A673 (cell line): ENCODE measurements at places on chromosomes 12 and 14.

DNA sequence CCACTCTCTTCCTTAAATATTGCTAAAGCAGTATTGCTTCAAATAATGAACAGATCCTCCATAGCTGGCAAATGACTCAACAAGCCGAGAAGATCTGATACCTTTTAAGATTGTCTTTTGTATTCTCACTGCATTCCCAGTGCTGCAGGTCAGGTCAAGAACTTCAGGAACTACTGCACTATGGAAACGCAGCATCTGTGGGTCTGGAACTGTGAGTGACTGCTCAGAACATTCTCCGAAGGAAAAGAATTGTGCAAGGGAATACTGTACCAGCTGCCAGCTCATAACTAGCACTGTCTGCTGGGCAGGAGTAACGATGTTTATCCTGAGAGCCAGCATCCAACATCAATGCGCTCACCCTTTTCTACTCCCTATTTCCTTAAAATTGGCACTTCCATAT, 348.0 kb upstream of the SOX5 start:
- H3K27ac ChIP-seq, result peak overlapping the region; percentile 12
- no peak for DNase-seq
- no peaks in the 10 kb centered on the region for H3K27me3 ChIP-seq
- no peaks in the 10 kb centered on the region for H3K36me3 ChIP-seq
- H3K4me1 ChIP-seq, result peaks cover 29% of the 10 kb centered on the region
- no peak overlapping the region for H3K4me3 ChIP-seq

DNA sequence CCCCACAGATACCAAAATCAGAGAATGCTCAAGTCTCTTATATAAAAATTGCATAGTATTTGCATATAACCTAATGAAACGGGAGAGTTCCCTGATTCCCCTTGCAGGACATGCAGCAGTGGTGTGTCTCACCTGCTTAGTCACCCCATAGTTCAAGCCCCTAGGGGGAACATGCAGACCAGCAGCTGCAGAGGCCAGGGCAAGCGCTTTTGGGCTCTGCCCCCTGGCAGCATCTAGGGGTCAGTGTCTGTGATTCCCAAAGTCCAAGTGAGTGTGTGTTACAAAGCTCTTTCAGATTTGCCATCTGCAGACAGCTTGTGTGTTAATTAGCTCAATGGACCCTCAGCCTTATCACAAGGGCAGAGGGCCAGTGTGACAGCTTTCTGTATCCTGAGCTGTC, 110.1 kb downstream of the DNAI7 start:
- no peak overlapping the region for H3K27ac ChIP-seq
- no peaks in the 10 kb centered on the region for H3K4me1 ChIP-seq
- no peaks in the 10 kb centered on the region for H3K27me3 ChIP-seq
- DNase-seq, result no peak

GRCh38 chr14:94312481-94313246, 10.5 kb downstream of the SERPINA6 start:
- no peaks in the 10 kb centered on the region for H3K4me1 ChIP-seq
- H3K4me3 ChIP-seq, result no peak overlapping the region
- H3K36me3 ChIP-seq, result no peaks in the 10 kb centered on the region

GRCh38 chr12:58528271-58528670, 392.0 kb downstream of the LRIG3 start:
- H3K4me3 ChIP-seq, result no peak overlapping the region
- no peak for DNase-seq
- H3K4me1 ChIP-seq, result no peaks in the 10 kb centered on the region
- no peaks in the 10 kb centered on the region for H3K27me3 ChIP-seq
- H3K36me3 ChIP-seq, result no peaks in the 10 kb centered on the region

- no peaks in the 10 kb centered on the region for H3K4me1 ChIP-seq
- no peaks in the 10 kb centered on the region for H3K36me3 ChIP-seq
- DNase-seq, result no peak
- H3K4me3 ChIP-seq, result no peak overlapping the region
These were observed 7.1 kb upstream of the ASCL1 start for GRCh38 chr12:102950107-102950949.

DNA sequence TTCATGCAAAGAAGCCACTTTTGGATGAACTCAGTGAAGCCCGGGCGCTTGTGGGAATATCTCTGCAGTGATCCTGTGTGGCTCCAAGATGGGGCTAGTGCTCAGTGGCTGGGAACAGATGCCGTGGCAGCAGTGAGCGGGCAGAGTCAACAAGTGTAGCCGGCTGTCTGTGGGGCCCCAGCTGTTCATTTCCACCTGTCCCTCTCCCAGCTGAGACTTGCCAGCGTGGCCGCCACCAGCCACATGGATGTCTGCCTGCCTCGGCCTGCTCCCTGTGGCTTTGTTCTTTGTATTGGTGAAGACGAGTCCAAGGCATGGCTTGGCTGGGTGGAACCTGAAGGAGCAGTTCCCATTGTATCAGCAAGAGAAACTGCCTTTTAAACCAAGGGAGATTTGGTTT, 77.3 kb downstream of the NOS1 start:
- H3K27ac ChIP-seq, result no peak overlapping the region
- no peak for DNase-seq
- no peaks in the 10 kb centered on the region for H3K27me3 ChIP-seq
- peaks cover 38% of the 10 kb centered on the region for H3K36me3 ChIP-seq
- no peak overlapping the region for H3K4me3 ChIP-seq

DNA sequence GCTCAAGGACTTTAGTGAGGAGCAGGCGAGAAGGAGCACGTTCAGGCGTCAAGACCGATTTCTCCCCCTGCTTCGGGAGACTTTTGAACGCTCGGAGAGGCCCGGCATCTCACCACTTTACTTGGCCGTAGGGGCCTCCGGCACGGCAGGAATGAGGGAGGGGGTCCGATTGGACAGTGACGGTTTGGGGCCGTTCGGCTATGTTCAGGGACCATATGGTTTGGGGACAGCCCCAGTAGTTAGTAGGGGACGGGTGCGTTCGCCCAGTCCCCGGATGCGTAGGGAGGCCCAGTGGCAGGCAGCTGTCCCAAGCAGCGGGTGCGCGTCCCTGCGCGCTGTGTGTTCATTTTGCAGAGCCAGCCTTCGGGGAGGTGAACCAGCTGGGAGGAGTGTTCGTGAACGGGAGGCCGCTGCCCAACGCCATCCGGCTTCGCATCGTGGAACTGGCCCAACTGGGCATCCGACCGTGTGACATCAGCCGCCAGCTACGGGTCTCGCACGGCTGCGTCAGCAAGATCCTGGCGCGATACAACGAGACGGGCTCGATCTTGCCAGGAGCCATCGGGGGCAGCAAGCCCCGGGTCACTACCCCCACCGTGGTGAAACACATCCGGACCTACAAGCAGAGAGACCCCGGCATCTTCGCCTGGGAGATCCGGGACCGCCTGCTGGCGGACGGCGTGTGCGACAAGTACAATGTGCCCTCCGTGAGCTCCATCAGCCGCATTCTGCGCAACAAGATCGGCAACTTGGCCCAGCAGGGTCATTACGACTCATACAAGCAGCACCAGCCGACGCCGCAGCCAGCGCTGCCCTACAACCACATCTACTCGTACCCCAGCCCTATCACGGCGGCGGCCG, 1.1 kb downstream of the PAX9 start:
- no peaks in the 10 kb centered on the region for H3K27me3 ChIP-seq
- H3K36me3 ChIP-seq, result peaks cover 22% of the 10 kb centered on the region
- H3K4me1 ChIP-seq, result peaks cover 32% of the 10 kb centered on the region
- H3K4me3 ChIP-seq, result peak overlapping the region; percentile 63

DNA sequence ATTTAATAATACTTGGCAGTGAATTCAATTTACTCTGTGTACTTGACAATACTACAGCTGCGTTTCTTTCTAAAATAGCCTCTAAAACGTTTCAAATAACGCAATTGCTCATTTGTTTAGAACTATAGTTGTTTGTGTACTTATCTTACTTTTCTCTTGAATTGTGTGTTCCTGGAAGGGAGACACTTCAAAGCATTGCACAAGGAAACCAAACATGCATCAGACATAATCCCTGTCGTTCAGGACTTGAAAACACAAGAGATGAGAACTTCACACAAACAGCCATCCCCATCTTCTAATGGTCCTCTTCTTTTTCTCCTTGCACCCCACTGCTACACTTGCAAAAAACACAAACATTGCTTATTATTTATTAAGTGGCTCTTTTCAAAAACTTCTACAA, 38.5 kb downstream of the PTGER2 start:
- H3K36me3 ChIP-seq, result no peaks in the 10 kb centered on the region
- H3K4me3 ChIP-seq, result no peak overlapping the region
- no peak overlapping the region for H3K27ac ChIP-seq

- H3K4me3 ChIP-seq, result no peak overlapping the region
- H3K4me1 ChIP-seq, result no peaks in the 10 kb centered on the region
- no peaks in the 10 kb centered on the region for H3K36me3 ChIP-seq
- H3K27me3 ChIP-seq, result no peaks in the 10 kb centered on the region
These were observed 9.9 kb upstream of the TAS2R30 start for GRCh38 chr12:11144297-11144696.

GRCh38 chr12:6312529-6313325, 2.2 kb downstream of the PLEKHG6 start:
- H3K27me3 ChIP-seq, result no peaks in the 10 kb centered on the region
- H3K4me3 ChIP-seq, result no peak overlapping the region
- H3K4me1 ChIP-seq, result no peaks in the 10 kb centered on the region
- no peak for DNase-seq
- H3K36me3 ChIP-seq, result no peaks in the 10 kb centered on the region

- H3K27me3 ChIP-seq, result no peaks in the 10 kb centered on the region
- peaks cover 6% of the 10 kb centered on the region for H3K36me3 ChIP-seq
- H3K4me1 ChIP-seq, result no peaks in the 10 kb centered on the region
These were observed 73.4 kb downstream of the INSM2 start for GRCh38 chr14:35607380-35607779.

- peak; percentile 35 for DNase-seq
- H3K36me3 ChIP-seq, result no peaks in the 10 kb centered on the region
- no peaks in the 10 kb centered on the region for H3K27me3 ChIP-seq
- H3K4me3 ChIP-seq, result no peak overlapping the region
These were observed 147.5 kb downstream of the KCNH5 start for GRCh38 chr14:62897771-62898170.

DNA sequence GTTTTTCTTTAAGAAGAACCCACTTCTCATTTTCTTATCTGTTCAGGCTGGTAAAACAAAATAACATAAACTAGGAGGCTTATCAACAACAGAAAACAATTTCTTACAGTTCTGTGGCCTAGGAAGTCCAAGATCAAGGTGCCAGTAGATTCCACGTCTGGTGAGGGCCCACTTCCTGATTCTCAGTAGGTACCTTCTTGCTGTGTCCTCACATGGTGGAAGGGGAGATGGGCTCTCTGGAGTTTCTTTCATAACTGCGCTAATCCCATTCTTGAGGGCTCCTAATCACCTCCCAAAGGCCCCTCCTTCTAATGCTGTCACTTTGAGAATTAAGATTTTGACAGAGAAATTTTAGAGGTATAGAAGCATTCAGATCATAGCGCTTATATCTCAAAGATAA, 33.4 kb downstream of the TXNRD1 start:
- H3K36me3 ChIP-seq, result no peaks in the 10 kb centered on the region
- no peaks in the 10 kb centered on the region for H3K27me3 ChIP-seq
- H3K4me1 ChIP-seq, result no peaks in the 10 kb centered on the region
- no peak overlapping the region for H3K27ac ChIP-seq
- no peak overlapping the region for H3K4me3 ChIP-seq

- no peak overlapping the region for H3K4me3 ChIP-seq
- H3K4me1 ChIP-seq, result no peaks in the 10 kb centered on the region
- no peak for DNase-seq
- no peak overlapping the region for H3K27ac ChIP-seq
- no peaks in the 10 kb centered on the region for H3K36me3 ChIP-seq
These were observed 55.6 kb upstream of the MYBPC1 start for GRCh38 chr12:101539148-101539547.

- H3K4me3 ChIP-seq, result no peak overlapping the region
- DNase-seq, result no peak
- H3K27me3 ChIP-seq, result no peaks in the 10 kb centered on the region
- no peaks in the 10 kb centered on the region for H3K36me3 ChIP-seq
- no peak overlapping the region for H3K27ac ChIP-seq
These were observed 37.9 kb upstream of the SLC38A2 start for GRCh38 chr12:46410495-46410894.

DNA sequence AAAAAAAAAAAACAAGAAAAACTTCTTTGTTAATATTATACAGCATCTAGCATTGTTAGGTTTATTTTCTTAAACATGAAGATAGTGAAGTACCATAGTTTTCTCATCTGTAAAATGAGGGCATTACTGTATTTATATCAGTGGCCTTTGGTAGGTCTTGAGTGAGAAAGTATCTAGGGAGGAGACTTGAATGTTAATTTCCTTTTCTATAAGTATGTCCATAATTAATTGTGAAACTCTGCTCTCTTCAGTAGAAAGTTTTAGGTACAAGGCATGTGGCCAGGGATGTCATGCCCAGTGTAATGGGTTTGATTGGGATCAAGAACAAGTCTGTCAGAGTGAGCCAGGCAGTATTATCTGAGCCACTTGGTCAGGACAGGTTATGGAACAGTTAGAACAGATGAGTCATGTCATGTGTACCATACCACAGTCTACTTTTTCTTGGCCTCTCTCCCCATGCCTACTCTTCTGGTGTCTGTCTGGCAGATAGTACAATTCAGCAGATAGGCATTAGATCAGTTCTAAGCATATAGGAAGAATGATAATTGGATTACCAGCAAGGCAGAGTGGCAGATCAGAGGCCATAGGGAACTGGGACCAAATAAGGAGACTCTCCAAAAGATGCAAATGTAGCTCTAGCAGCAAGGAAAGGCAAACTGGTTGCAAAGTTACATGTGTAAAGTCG, 30.4 kb downstream of the FBXO34 start:
- peak overlapping the region; percentile 62 for H3K27ac ChIP-seq
- peak; percentile 85 for DNase-seq
- H3K4me3 ChIP-seq, result no peak overlapping the region
- no peaks in the 10 kb centered on the region for H3K27me3 ChIP-seq
- H3K36me3 ChIP-seq, result no peaks in the 10 kb centered on the region

DNA sequence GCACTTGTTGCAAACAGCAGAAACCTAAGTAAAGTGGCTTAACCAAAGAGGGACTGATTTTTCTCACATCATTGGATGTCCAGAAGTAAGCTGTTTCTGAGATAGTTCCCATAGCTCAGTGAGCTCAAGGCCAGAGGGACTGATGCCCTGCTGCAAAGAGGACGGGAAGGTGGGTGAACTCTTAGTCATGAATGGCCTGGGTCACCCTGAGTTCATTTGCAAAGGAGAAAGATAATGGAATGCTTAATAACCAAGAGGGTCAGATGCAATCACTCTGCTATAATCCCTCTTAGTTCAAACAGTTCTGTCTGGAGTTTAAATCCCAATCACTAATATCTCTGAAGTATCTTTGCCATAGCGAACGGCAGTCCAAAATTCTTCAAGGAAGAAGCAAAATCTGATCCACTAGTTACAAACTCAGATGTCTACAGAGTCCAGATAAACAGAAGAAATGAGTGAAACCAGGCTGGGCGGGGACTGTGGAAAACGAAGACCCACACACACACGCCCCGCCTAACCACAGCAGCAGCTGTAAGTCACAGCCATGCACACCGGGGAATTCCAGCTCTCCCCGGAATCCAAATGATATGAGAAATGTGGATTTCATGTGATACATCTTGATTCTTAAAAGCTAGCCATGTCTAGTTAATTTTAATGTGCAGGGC, 289.5 kb downstream of the TMEM132D start:
- H3K27ac ChIP-seq, result no peak overlapping the region
- no peak overlapping the region for H3K4me3 ChIP-seq
- no peak for DNase-seq
- no peaks in the 10 kb centered on the region for H3K27me3 ChIP-seq
- H3K4me1 ChIP-seq, result no peaks in the 10 kb centered on the region

- no peaks in the 10 kb centered on the region for H3K36me3 ChIP-seq
- peaks cover 8% of the 10 kb centered on the region for H3K4me1 ChIP-seq
- H3K27me3 ChIP-seq, result no peaks in the 10 kb centered on the region
- H3K27ac ChIP-seq, result no peak overlapping the region
These were observed 12.8 kb upstream of the MLEC start for GRCh38 chr12:120674097-120674636.
